ENCODE measurements at places on chromosomes 2 and 18.

GRCh38 chr2:236956031-236956618 lies 129.6 kb upstream of the COPS8 start:
- H3K36me3 ChIP-seq, result no peaks in the 10 kb centered on the region
- no peak overlapping the region for H3K27ac ChIP-seq
- DNase-seq, result no peak
- H3K27me3 ChIP-seq, result peaks cover 12% of the 10 kb centered on the region
- no peak overlapping the region for H3K4me3 ChIP-seq

GRCh38 chr2:38943784-38944183 lies 54.1 kb downstream of the ARHGEF33 start:
- H3K27ac ChIP-seq, result no peak overlapping the region
- no peaks in the 10 kb centered on the region for H3K36me3 ChIP-seq
- no peak overlapping the region for H3K4me3 ChIP-seq
- DNase-seq, result no peak
- no peaks in the 10 kb centered on the region for H3K4me1 ChIP-seq

- no peaks in the 10 kb centered on the region for H3K4me1 ChIP-seq
- H3K36me3 ChIP-seq, result no peaks in the 10 kb centered on the region
- H3K4me3 ChIP-seq, result no peak overlapping the region
- no peak for DNase-seq
- H3K27ac ChIP-seq, result no peak overlapping the region
These were observed 413.6 kb downstream of the PTH2R start for GRCh38 chr2:208820014-208820688.

- H3K36me3 ChIP-seq, result no peaks in the 10 kb centered on the region
- H3K27ac ChIP-seq, result no peak overlapping the region
- no peak overlapping the region for H3K4me3 ChIP-seq
- peaks cover 21% of the 10 kb centered on the region for H3K27me3 ChIP-seq
These were observed 10.0 kb upstream of the CELF4 start for GRCh38 chr18:37575646-37576045.

GRCh38 chr2:53403792-53404413 lies 363.7 kb upstream of the CHAC2 start:
- no peaks in the 10 kb centered on the region for H3K36me3 ChIP-seq
- H3K27me3 ChIP-seq, result no peaks in the 10 kb centered on the region
- H3K4me1 ChIP-seq, result no peaks in the 10 kb centered on the region
- DNase-seq, result no peak

- no peak overlapping the region for H3K4me3 ChIP-seq
- peaks cover 76% of the 10 kb centered on the region for H3K4me1 ChIP-seq
- H3K27ac ChIP-seq, result peak overlapping the region; percentile 37
- H3K27me3 ChIP-seq, result no peaks in the 10 kb centered on the region
- DNase-seq, result no peak
These were observed 26.0 kb downstream of the DGKD start for GRCh38 chr2:233380132-233380895.

- H3K27me3 ChIP-seq, result no peaks in the 10 kb centered on the region
- peaks cover 2% of the 10 kb centered on the region for H3K36me3 ChIP-seq
- no peak for DNase-seq
- H3K4me3 ChIP-seq, result no peak overlapping the region
- no peak overlapping the region for H3K27ac ChIP-seq
These were observed 18.6 kb upstream of the PEX13 start for GRCh38 chr2:60998628-60999545.

- H3K27me3 ChIP-seq, result peaks cover 20% of the 10 kb centered on the region
- H3K36me3 ChIP-seq, result no peaks in the 10 kb centered on the region
- no peak for DNase-seq
- H3K27ac ChIP-seq, result no peak overlapping the region
These were observed 81.7 kb downstream of the BCL2L11 start for GRCh38 chr2:111202266-111203040.

DNA sequence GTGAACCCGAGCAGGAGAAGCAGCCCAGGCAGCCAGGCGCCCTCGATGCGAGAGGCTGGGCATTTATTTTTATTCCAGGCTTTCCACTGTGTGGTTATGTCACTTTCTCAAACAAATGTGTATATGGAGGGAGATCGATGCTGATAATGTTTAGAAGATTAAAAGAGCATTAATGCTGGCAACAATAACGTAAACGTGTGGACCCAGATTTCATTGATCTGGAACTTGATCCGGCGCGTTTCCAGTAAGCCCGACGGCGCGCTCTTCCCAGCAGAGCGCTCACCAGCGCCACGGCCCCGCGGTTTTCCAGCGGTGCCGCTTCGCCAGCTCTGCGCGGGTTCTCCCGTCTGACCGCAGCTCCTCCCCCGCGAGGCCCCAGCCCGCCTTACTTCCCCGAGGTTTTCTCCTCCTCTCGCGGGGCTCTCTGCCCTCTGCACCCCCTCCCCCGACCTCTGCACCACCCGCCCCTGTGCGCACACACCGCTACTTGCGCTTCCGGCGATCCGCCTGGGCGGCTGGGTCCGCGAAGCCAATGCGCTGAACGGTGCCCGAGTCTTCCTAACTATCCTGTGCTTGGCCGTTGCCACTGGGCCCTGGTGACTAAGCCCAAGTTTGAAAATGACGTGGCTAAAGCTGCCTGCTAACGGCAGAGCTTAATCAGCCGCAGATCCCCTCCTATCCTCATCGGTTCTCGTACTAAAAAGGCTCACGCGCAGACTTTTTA lies 6.1 kb downstream of the ONECUT2 start:
- peaks cover 44% of the 10 kb centered on the region for H3K4me1 ChIP-seq
- H3K36me3 ChIP-seq, result no peaks in the 10 kb centered on the region
- peaks cover 98% of the 10 kb centered on the region for H3K27me3 ChIP-seq
